ENCODE measurements at places on chromosomes 5 and 9. TPM values are rescaled to one million over a fixed set of nuclear protein-coding genes. Genes with fewer than 3 reads are reported as not detected.

DNA sequence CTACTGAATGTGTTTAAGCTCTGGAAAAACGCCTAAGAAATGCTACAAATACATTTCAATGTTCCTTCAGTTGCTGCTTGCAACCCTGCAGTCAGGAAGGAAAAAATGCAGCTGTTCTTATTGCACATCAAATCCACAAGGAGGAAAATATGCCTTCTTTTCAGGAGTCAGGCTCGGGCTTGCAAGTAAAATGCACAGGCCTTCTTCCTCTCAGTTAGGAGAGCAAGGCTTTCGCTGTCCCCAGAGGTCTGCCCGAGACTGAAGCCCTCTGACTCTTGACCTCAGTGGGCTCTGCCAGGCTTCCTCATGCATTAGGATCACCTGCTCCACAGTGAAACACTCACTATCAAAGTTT is 899 bp upstream of the SHC3 start:
- DNase-seq, result peak; percentile 27

Gene LHX6
- 0.14 TPM for polyA plus RNA-seq

DNA sequence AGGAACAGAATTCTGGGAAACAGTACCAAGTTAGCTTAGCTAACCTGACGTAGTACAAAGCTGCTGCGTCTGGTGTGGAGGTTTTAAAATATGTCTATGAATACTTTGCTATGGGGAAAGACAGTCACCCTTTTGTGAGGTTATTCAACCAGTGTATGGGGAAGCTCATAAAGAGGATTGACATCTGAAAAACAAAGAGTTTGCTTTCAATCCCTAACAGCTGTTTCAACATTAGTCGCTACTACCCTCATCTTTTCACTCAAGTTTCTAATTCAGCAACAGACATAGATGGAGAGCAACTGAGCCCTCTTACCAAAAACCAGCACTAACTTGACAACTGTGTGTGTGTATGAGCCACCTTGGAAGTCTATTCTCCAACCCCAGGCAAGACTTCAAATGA is 7.8 kb upstream of the MSANTD3 start:
- no peak for DNase-seq

DNA sequence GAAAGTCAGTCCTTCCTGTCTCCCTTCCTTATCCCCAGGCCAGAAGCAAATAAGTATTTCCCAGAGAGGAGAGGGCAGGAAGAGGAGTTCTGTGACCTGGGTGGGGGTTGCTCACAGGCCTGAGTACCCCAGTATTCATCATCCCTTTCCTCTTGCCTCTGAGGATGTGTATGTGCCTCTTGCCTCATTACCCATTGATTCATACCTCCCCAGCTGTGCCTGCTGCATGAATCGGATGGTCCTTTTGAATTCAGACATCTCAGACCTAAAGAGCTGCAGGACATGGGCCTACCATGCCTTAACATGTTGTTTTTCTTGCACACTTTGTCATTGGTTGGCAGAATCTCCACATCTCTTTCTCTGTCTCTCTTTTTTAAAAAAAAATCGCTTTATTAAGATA is 112.8 kb upstream of the SHB start:
- DNase-seq, result no peak

Gene PCA3
- not detected for polyA plus RNA-seq

GRCh38 chr9:113711251-113711650 is 164.9 kb upstream of the ZNF618 start:
- DNase-seq, result no peak

DNA sequence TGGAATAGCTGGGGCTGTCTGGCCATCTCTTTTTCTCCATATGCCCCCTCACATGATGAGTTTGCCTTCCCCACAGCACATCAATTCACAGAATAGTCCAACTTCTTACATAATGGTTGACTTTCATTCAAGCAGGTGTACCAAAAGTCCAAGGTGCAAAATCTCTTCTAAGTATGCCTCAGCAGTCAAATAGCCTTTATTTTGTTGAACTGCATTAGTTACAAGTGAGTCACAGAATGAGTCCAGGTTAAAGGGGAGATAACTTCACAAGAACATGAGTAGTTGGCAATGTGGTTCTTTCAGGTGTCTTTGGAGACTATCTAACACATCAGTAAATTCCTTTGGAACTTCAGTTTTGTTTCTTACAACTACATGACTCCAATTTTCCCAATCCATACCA is 672.5 kb downstream of the PRELID2 start:
- DNase-seq, result no peak

Gene LPAR1
- 15.8 TPM for polyA plus RNA-seq

Gene CD14
- 2.0 TPM for polyA plus RNA-seq

Gene MLANA
- not detected for polyA plus RNA-seq

DNA sequence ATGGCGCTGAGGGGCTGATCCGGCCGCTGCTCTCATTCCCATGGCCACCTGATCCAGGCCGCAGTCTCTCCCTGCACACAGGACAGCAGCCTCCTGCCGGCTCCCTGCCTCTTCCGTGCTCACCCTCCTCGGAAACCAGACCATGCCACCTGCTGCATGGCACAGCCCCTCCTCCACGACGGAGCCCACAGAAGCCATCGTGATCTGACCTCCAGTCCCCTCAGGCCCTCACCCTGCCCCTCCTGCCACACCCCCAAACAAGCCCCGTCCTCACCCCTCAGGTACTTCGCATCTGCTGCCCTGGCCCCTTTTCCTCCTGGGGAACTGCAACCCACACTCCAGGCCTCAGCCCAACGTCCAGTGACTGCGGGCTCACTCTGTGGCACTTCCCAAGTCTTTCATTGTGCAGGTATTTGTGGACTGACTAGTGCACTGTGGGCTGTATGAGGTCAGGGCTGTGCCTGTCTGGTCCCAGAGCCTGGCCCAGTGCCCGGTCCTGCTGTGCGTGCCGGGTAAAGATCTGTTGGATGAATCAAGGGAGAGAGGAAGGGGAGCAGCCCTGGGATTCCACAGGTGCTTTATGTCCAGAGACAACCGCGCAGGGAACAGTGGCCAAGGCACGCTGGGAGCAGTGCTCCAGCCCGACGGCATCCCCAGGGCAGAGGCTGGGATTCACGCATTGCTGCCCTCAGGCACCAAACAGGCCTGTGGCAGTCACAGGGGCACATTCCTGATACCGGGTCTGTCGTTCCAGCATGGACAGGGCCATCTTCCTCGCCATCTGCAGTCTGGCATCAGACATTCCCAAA is 86.1 kb downstream of the ADAMTS2 start:
- DNase-seq, result no peak

DNA sequence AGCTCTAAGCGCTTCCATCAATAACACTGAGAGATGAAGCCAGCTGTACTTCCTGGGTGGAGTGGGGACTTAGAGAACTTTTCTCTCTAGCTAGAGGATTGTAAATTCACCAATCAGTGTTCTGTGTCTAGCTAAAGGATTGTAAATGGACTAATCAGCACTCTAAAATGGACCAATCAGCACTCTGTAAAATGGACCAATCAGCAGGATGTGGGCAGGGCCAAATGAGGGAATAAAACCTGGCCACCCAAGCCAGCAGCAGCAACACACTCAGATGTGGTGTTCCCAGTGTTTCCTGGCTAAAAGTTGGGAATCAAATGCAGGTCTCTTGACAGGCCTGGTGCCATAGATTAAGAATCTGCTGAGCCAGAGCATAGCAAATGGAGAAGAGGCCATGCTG is 60.5 kb downstream of the ALDH7A1 start:
- DNase-seq, result no peak

Gene NTRK2
- polyA plus RNA-seq, result 0.05 TPM

GRCh38 chr5:40871177-40871576 is 30.0 kb downstream of the CARD6 start:
- DNase-seq, result no peak

Gene ADGRD2
- polyA plus RNA-seq, result not detected

DNA sequence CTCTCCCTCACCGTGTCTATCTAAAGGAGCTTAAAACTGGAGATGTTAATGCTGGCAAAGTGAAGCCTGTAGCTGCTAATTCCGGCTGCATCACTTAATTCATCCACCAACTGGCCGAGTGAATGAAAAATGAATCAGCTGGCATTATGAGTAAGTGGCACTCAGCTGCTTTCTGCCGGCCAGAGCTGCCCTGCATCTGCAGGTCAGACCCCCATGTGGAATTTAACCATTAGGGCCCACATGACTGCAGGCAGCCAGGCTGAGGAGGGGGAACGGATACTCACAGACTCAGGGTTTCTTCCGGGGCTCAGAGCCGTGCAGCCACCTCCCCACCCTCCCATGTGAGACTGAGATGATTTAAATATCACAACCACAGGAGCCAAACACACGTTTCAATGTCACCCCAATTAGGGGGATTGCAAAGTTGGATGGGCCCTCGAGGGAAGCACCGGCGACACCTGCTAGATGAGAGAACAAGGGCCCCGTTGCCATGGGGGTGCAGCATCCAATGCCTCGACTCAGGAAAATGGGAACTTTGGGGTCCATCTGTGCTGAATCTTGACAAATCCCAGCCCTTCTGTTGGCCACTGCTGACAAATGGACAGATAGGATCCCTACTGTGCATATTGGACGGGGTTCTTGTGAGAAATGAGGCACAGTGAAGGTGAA is 115.6 kb upstream of the ALDH1B1 start:
- DNase-seq, result no peak

- DNase-seq, result no peak
These were observed 543.3 kb downstream of the RAB3C start for GRCh38 chr5:59126016-59126707.

Gene SRP19
- 99.2 TPM for polyA plus RNA-seq

GRCh38 chr5:109911731-109912130 is 222.0 kb downstream of the MAN2A1 start:
- DNase-seq, result no peak

DNA sequence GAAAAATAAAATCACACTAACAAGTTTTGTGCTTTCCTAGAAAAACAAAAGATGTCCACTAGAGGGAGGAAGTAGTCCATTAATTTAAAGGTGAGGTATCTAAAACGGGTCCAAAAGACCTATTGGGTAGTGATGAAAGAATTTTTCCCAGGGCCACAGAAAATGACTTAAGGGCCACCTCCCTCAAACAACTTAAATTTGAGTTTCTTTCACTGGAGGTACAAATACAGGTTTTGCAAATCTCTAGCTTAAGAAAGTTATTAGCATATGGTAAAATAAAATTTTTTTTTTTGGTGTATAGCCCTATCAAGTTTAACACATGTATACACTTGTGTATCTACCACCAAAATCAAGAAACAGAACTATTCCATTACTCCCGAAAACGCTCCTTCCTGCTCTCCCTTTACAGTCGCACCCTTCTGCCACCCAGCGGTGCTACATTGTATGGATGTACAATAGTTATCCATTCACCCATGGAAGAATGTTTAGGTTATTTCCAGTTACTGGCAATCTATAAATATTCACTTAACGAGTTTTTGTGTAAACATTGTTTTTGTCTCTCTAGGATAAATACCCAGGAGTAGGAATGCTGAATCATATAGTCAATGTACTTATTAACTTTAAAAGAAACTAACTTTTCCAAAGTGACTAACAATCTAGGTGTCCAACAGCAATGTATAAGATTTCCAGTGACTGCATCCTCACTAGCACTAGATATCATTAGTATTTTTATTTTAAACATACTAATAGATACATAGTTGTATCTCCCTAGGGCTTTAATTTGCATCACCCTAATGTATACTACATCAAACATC is 21.9 kb downstream of the DEPDC1B start:
- peak; percentile 54 for DNase-seq

Gene OR1J2
- 0.21 TPM for polyA plus RNA-seq

Gene C9orf153
- 0.06 TPM for polyA plus RNA-seq

Gene DOCK2
- polyA plus RNA-seq, result 4.0 TPM

Gene CCL19
- not detected for polyA plus RNA-seq

- DNase-seq, result no peak
These were observed 4.3 kb downstream of the ARRDC3 start for GRCh38 chr5:91378752-91379211.

- no peak for DNase-seq
These were observed 5.2 kb downstream of the EPB41L4B start for GRCh38 chr9:109315480-109316206.

GRCh38 chr9:68749579-68750159 is 44.6 kb downstream of the PIP5K1B start:
- no peak for DNase-seq

- no peak for DNase-seq
These were observed 29.1 kb downstream of the FGD3 start for GRCh38 chr9:92976431-92976830.

- no peak for DNase-seq
These were observed 1.2 kb downstream of the MRPS30 start for GRCh38 chr5:44809956-44810420.

DNA sequence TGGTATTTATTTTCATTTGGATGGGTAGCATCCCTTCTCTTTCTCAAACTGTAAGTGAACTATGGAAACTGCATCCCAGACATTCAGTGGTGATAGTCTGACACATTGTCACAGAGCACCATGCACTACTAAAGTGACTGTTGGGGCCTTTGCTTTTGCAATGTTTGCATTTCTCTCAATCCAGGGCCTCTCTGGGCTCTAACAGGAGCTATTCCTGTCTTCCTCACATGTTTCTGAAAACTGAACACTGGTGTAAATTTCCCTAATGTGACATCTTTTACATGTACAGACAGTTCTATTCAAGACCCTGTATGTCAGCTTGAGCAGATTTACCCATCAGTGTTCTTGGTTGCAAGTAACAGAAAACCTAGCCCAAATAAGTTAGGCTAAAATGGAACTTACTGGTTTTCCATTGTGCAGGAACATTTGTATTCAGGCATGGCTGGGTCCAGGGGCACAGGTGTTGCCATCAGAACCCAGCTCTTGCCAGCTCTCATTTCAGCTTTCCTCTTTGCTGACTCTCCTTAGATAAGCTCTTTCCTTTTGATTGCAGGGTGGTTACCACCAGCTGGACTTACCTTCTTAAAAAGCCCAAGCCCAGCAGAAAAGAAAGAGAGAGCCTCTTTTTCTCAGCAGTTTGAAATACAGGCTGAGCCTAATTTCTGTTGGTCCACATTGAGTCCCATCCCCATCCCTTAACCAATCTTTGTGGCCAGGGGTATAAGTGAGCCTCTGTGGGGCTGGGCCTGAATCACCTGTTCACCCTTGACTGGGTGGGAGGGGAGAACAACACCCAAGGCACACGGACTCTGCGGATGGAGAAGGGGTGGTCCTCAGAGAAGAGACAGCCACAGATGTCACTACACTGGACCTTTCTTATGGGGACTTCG is 234.3 kb downstream of the NR3C1 start:
- DNase-seq, result no peak

GRCh38 chr5:94174748-94175411 is 433.5 kb upstream of the POU5F2 start:
- DNase-seq, result no peak

DNA sequence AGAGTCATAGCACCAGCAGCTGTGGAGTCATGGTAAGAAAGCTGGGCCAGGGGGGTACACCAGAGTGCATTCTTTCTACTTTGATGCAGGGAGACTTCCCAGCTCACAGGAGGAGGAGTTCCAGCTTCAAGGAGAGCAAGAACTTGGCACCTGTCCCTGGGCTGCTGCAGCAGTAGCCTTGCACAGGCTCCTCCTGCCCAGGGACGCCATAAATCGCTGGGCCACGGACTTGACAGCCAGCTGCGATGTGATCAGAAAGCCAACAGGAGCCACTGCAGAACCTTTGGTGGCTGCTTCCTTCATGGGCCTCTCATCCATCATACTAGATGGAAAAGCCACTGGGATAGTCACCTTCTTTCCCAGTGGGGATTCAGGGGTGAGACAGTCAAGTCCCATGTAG is 234.7 kb downstream of the NMUR2 start:
- DNase-seq, result no peak

GRCh38 chr9:78552802-78553201 is 255.9 kb downstream of the PSAT1 start:
- no peak for DNase-seq

Gene RMI1
- polyA plus RNA-seq, result 17.0 TPM

Gene AK8
- polyA plus RNA-seq, result 0.63 TPM

- DNase-seq, result peak; percentile 13
These were observed 687 bp downstream of the LYSMD3 start for GRCh38 chr5:90528601-90529193.

- no peak for DNase-seq
These were observed 15.1 kb downstream of the GSN start for GRCh38 chr9:121283080-121283398.

GRCh38 chr9:123016631-123017030 is 16.8 kb upstream of the GPR21 start:
- DNase-seq, result no peak
